ENCODE measurements at places on chromosomes 3 and 15.

GRCh38 chr3:127207727-127208482 is 15.0 kb downstream of the PRR23E start:
- DNase-seq, result no peak

GRCh38 chr3:136787349-136787748 is 31.6 kb upstream of the SLC35G2 start:
- DNase-seq, result peak; percentile 19

DNA sequence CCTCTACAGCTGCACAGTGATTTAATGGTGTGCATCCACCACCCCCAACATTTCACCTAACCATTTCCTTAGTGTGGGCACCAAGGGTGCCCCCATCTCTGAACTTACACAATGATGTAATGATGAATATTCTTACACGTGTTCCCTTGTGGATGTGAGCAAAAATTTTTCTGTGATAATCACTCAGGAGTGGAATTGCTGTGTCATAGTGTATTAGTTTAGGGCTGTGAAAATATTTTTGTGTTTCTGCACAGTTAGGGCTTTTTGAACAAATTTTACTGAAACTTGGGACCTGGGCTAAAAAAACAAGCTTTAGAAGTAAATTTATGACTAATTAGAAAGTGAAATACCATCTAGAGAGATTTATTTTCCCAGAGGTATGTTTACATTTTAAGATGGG is 134.5 kb upstream of the CCNL1 start:
- DNase-seq, result no peak

GRCh38 chr15:64566102-64566501 is 105.7 kb downstream of the ZNF609 start:
- DNase-seq, result no peak

- no peak for DNase-seq
Observed at GRCh38 chr3:51386852-51387229, 1.8 kb downstream of the MANF start.

DNA sequence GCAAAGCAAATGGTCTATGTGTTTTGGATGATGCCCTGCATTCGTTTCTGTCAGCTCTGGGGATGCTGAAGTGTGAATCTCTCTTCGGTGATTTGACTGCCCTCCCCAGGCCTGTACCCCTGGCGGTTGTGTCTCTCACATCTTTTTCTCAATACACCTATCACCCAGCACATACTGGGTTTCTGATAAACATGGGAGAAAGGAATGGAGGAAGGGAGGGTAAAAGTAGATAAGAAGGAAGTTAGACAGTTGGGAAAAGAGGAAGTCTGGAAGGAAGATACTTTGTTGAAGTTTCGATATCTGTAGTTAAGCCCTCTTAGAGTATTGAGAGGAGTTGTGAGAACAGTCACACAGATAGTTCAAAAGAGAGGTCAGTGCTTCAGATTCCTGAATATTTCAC is 35.8 kb upstream of the LRTM1 start:
- DNase-seq, result no peak

DNA sequence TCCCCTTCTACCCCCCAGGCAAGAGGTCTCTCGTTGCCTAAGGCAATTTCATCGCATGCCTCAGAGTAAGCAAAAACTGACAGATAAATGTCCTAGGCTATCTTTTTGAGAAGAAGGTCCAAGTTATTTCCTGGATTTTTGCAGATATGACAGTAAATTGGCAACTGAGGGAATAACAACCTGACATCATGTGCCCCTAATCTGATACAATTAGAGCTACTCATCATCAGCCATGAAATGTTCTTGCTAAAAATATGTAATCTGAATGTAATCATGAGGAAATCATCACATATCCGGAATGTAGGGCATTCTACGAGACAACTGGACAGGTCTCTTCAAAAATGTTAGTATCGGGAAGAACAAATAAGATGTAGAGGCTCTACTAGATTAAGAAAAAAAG is 44.1 kb downstream of the TNIK start:
- DNase-seq, result no peak

DNA sequence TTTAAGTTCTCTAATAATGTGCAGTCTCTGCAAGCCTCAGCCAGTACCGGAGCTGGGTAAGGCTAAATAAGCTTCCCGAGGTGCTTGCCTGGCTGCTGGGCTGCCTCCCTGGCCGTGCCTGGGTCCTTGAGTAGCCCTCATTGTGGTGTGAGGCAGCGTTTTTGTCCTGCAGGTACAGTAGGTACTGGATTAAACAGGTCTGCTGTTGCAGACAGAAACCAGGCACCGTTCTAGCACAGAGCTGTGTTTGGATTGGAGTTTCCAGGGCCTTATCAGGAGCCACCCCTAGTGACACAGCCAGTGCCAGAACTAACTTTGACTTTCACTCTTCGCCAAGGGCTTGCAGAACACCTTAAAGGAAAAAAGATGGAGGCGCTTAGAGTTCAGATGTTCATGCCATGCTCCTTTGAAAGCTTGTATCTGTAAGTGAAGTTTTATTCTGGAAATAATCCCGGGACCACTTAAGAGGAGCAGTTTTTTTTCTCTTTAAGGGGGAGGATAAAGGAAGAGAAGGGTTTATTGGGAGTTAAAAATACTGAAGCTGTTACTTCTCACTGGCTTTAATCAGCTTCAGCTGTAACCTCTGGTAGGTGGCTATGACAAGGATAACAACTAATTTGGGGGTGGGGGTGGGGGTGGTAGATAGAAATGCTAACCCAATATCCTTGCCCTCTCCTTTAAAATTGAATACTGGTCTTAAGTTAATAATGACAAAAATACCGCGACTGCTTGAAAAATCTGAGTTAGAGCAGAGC is 126.8 kb downstream of the MITF start:
- no peak for DNase-seq

GRCh38 chr15:39173426-39173825 is 407.5 kb upstream of the THBS1 start:
- no peak for DNase-seq

- no peak for DNase-seq
Observed at GRCh38 chr3:43035801-43036365, 56.8 kb downstream of the GASK1A start.

GRCh38 chr3:6601374-6601773 is 259.5 kb upstream of the GRM7 start:
- no peak for DNase-seq

DNA sequence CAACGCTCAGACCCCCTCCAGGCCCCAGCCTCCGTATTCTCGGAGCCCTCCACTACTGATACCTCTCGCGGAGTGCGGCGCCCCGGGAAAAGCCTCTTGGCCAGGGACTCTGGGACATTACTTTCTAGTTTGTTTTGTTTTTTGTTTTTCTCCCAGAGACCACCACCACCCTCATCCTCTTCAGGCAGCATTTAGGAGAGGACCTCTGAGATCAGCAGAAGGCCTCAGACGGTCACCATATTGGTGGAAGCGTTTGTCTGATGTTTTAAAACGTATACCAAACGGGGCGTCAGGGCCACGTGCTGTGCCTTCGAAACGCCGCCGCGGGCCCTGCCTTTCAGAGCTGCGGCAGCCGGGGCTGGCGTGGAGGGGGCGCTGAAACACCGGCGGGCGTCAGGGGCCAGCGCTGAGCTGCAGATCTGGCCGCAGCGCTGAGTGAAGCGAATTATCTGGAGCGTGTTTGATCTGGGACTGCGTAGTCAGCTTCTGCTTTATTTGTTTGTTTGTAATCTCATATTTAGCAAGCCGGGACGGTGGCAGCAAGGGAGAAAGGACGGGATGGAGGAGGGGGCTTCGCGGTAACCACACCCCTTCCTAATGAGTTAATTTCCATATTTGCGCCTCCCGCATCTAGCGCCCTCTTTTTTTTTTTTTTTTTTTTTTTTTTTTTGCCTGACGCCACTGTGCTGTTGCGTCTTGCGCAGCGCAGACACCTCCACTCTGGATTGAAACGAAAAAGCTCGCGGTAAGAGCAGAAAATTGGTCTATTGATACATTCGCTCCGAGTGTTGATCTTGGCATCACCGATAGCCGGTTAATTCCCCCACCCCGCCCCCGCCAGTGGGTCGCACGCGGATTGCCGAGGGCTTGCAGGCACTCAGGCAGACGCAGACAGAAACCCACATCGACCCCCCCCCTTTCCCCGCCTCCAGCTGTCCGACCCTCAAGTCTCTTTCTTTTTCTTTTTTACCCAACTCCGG is 14.9 kb downstream of the SOX2 start:
- no peak for DNase-seq

- peak; percentile 83 for DNase-seq
Observed at GRCh38 chr3:185152410-185153170, at the start of gene C3orf70. C3orf70 (minus strand) TSS chr3:185153060; CDS start chr3:185152823, 237 bp downstream.

- no peak for DNase-seq
Observed at GRCh38 chr15:100571592-100572167, 30.3 kb downstream of the LINS1 start.

- no peak for DNase-seq
Observed at GRCh38 chr3:101193957-101194356, 126.4 kb downstream of the IMPG2 start.

- DNase-seq, result no peak
Observed at GRCh38 chr3:98702166-98702565, 61.0 kb upstream of the ST3GAL6 start.

- DNase-seq, result no peak
Observed at GRCh38 chr3:182790612-182791011, 2.7 kb upstream of the ATP11B start.

GRCh38 chr3:166844329-166844728 is 535.8 kb downstream of the ZBBX start:
- DNase-seq, result no peak

DNA sequence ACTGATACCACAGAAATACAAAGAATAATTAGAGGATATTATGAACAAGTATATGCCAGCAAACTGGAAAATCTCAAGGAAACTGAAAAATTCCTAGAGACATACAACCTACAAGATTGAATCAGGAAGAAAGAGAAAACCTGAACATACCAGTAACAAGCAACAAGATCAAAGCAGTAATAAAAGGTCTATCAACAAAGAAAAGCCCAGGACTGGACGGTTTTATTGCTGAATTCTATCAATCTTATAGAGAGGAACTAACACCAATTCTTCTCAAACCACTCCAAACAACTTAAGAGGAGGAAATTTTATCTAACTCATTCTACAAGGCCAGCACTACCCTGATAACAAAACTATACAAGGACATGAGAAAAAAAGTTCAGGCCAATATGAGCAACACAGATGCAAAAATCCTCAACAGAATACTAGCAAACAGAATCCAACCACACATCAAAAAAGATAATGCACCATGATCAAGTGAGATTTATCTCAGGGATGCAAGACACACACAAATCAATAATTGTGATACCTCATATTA is 71.1 kb upstream of the IMPG2 start:
- no peak for DNase-seq

- DNase-seq, result peak; percentile 67
Observed at GRCh38 chr3:107846279-107846852, 244.5 kb downstream of the CD47 start.

DNA sequence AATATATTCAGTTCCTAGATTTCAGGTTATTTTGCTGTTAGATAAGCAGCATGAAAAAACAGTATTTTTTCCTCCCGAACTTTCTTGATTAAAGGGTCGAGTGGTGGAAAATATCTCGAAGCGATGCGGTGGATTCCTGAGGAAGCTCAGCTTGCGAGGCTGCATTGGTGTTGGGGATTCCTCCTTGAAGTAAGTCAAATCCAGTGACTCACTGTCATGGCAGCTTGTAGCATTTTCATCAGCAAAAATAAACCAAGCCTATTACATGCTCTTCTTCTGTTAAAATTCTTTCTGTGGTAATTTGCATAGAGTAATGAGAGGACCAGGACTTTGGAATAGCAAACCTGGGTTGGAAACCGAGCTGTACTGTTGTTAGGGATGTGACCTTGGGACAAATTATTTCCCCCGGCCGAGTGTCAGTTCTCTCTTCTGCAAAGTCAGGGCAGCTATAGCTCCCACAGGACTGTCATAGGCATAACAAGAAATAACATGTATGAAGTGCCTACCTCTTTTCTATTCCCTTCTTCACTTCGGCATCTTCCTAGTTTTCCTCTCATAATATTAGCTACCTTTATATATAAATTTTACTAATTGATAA is 75.6 kb downstream of the UBP1 start:
- no peak for DNase-seq

- peak; percentile 47 for DNase-seq
Observed at GRCh38 chr3:55486101-55486856, 827 bp downstream of the WNT5A start.

- DNase-seq, result no peak
Observed at GRCh38 chr3:126620738-126621137, 34.2 kb downstream of the TXNRD3 start.

DNA sequence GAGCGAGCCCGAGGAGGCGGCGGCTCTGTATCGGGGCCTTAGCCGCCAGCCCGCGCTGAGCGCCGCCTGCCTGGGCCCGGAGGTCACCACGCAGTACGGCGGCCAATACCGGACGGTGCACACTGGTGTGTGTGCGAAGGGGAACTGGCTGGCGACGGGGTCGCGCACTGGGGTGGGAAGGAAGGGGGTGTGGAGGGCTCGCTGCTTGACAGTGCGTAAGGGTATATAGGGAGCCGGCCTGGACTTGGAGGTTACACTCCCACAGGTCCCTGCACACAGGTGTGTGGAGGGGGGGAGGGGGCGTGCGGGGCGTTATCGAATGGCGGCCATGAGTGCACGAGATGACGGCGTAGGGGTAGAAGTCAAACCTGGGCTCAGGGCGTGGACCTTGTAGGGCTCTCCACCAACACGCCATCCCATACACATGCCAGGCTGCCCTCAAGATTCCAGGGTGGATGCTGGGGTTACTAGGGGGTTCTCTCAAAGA is 389 bp downstream of the APEH start:
- no peak for DNase-seq

DNA sequence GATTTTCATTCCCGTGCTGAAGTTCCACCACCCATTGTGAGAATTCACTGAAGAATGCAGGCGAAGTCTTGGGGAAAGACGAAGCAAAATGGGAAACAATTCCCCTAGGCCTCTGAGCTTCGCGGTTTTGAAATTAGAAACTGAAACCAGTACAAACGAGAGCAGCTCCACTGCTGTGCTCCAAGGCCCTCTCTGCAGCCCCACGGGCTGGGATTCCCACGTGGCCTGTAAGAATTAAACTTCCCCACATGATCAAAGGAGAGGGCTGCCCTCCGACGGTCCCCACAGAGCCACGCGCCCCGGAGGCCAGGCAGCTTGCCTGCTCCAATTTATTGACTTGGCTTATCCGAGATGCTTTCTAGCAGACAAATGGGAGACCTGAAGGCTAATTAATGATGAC is 144.0 kb downstream of the GREM1 start:
- DNase-seq, result peak; percentile 75

DNA sequence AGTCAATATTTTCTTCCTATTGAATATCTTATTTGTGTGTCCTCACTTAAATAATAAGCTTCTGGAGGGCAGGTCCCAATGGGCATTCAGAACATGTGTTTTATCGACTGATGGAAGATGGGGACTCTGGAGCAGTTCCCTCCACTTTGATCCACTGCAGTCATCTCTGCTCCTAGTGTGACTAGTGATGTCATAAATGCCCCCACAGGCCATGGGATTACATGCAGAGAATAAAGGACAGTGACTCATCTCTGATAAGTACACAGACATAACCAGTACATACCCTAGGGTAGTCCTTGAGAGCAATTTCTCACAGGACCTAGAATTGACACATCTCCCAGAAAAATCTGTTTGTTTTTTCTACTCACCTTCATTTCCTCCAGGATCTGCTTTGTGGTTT is 49.4 kb upstream of the FMN1 start:
- DNase-seq, result peak; percentile 20
